ENCODE measurements at places on chromosomes 13 and 19.
A peak's percentile ranks its signal among the peaks of the same experiment; 100 is the strongest.

- no peak for DNase-seq
Measured at GRCh38 chr19:13930402-13930801, 7.8 kb downstream of the PODNL1 start.

DNA sequence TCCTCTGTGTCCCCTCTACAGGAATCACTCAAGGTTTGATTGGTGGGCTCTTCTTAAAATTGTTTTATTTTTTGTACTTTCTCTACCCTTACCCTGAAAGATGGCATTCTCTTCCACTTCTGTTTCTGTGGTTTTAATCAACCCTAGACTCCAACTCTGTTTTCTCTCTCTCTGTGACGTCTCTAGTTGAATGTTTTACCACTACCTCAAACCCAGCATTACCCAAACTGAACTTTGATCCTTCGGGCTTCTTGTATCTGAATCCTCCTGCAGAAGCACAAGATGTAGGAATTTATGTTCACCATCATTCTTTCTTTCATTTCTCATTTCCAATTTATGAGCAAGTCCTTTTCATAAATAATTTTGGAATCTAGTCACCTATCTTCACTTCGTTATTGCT, 39.9 kb downstream of the PCCA start:
- DNase-seq, result no peak

DNA sequence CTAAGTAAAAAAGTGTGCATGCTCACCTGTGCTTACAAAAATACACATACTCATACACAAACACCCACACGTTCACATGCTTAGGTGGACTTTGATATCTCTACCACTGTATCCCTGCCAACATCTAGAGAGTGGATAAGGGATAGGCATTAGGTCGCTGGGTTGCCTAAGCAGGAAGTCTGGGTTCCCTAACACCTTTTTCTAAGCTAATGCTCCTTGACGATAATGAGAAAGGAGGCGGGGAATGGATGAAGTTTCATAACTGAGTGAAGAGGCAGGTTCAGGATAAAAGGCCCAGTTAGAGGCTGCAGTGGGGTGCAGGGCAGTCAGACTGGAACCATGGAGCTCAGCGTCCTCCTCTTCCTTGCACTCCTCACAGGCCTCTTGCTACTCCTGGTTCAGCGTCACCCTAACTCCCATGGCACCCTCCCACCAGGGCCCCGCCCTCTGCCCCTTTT, 41.9 kb upstream of the CYP2A7 start:
- DNase-seq, result no peak

- DNase-seq, result no peak
Measured at GRCh38 chr13:37665420-37665819, 66.9 kb upstream of the POSTN start.

- peak; percentile 26 for DNase-seq
Measured at GRCh38 chr13:24161010-24161775, 673 bp downstream of the SPATA13 start.

- no peak for DNase-seq
Measured at GRCh38 chr19:5147978-5148793, 179.3 kb downstream of the KDM4B start.

DNA sequence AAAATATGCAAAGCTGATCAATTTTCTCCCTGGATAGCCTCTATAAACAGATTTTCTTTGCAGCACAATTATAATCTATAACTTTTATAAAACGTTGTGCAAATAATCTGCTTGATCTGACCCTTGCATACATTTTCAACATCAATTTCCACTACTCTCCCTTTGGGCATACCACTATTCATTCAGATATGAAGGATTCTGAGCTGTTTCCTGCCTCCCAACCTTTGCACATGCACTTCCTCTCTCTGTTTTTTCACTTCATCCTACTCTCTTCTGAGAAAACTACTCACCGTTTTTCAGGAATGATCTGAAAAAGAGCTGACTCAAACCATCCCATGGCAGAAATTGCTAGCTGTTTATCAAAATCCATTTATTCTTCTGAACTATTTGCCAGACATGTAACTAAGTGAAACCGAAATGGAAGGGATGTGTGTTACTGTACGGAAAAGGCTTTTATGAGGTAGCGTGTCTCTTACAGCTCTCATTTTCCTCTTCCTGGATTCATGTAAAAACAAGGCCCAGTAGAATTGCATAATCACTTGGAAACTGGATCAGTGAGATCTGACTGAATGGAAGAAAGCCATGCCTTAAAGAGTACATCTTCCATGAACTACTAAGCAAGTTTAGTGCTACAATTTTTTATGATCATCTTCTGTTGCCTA, 1447.3 kb upstream of the MIR17HG start:
- no peak for DNase-seq

DNA sequence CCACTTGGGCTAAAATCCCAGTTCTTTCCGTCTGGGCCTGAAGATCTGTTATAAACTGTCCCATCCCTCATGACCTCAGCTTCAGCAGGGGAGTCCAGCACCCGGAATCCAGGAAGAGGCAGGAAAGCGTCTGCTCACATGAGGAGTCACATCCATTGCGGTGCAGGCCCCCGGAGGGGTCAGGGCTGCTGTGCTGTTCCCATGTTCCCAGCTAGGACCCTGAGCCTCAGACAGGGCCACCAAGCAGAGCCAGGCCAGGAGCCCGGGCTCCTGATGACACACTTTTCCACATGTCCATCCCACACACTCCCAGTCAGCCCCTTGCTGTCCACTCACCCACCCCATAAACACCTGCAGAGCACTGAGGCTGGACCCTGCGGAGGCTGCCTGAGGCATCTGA, 45.3 kb upstream of the VSTM2B start:
- DNase-seq, result no peak

DNA sequence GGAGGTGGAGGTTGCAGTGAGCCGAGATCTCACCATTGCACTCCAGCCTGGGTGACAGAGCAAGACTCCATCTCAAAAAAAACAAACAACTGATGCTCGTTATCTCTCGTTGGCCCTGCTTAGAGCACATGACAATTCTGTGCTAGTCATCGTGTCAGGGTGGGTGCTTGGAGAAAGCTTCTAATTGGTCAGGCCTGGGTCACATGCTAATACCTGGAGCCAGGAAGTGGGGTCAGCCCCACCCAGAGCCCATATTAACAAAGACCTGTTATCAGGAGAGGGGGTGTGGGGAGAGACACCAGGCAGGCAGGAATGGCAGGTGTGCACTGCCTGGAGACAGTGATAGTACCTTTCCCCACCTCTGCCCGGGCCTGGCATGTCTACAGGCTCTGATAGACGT, 84.9 kb downstream of the DPF1 start:
- no peak for DNase-seq

GRCh38 chr13:113901231-113901630, 37.4 kb upstream of the GAS6 start:
- no peak for DNase-seq

- no peak for DNase-seq
Measured at GRCh38 chr19:18856385-18857126, 24.8 kb downstream of the UPF1 start.

DNA sequence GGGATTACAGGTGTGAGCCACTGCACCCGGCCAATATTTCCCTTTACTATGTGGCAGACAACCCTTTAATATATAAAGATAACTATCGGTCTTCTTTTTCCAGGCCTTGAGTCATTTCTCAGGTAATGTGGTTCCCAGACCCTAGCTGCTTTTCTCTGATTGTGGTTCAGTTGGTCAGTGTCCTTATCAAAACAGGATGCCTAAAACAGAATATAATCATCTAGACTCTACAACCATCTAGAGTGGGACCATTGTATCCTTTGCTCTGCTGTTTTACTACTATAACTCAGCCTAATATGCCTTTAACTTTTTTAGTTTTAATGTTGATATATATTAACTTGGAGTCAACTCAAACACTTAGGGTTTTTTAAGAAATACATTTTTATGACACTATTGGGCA, 30.0 kb upstream of the HMGB1 start:
- no peak for DNase-seq

DNA sequence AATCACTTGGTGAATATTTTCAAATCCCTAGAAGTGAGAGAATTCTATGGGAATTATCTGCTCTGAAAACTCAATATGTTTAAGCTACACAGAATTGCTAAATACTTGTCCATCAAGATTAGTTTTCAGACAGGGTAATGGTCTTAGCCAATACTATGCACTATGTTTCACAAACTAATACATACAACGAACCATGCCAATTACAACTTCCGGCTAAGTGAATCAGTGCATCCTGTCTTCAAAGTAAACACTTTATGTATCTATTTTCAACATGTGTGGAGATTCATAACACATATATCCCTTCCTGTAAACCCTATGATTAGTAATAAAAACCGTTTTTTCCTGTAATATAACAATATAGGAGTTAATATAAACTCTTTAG, 181.5 kb downstream of the POSTN start:
- no peak for DNase-seq
